COR-L47 (cell line): ENCODE measurements at places on chromosomes 3 and 15.

- DNase-seq = no peak
Measured at GRCh38 chr15:46815240-46815639, 902.1 kb upstream of the SEMA6D start.

DNA sequence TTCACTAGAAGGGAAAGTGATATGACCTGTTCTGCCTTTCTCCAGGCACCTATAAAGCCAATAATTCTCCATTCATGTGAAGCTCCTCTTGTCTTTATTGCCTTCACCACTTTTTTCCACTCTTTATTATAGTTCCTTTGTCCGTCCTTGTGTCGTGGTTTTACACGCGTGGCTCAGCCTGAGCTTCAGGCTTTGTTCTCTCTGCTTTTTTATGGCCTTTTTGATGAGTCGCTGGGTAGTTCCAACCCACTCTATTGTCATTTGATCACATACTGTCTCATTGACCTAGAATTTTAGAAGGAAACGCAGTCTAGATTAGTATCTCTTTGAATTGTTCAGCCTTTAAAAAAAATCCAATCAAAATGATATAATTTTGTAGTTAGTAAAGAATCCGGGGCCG is 403.2 kb downstream of the PTPRG start:
- DNase-seq = no peak

- no peak for DNase-seq
Measured at GRCh38 chr3:147447224-147447623, 38.1 kb downstream of the ZIC1 start.

- no peak for DNase-seq
Measured at GRCh38 chr3:184683900-184684560, 27.8 kb downstream of the MAGEF1 start.

DNA sequence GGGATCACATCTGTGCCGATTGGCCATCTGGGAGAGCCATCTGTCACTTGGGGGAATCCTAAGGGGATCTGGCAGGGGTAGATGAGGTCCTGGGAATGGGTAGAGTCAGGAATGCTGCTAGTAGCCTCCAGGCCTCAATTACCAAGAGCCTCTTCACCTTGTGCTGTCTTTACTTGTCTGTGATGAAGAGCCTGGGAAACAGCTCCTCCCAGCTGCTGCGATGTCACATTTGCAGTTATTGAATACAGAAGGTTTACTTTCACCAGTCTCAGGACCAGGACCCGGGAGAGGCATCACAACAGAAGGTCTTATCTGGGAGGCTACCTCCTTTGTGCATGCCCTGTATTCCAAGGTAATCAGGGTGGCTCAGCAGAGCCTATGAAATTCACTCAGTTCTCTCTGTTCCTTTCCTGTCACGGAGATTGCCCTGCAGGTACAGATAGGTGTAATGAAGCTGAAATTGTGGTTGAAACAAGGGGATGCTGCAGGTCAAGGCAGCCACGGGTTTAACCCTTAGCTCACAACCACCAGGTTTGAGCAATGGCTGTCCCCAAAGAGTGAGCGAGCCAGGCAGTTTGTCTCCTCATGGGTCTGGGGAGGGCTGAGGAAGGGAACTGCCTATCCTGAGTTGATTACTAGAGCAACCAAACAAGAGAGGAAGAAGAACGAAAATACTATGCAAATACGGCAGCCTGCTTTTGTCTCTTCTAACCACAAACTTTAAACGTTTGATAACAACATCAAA is 298.9 kb upstream of the RORA start:
- no peak for DNase-seq

DNA sequence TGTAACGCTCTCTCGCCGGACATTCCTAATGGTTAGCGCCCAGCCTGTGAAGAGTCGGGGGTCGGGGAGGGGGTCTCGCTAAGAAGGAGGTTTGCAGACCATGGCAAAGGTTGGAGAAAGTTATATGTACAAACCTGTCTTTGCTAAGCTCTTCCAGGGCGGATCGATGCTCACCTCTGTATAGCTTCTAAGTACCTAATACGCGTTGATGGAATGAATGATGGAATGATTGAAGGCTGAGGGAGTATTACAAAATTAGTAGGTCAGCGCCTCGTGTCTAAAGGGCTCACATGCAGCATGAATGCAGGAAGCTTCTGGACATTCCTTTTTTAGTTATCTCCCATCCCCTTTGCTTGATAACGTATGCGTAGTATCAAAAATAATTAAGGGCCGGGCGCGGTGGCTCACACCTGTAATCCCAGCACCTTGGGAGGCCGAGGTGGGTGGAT is 305 bp upstream of the KPNA1 start:
- DNase-seq = no peak

GRCh38 chr15:73781038-73781925 is 28.1 kb upstream of the INSYN1 start:
- DNase-seq = no peak

- no peak for DNase-seq
Measured at GRCh38 chr3:151290673-151291072, 12.3 kb upstream of the P2RY14 start.

- no peak for DNase-seq
Measured at GRCh38 chr15:74378848-74379247, 11.4 kb upstream of the CYP11A1 start.

- DNase-seq = no peak
Measured at GRCh38 chr15:73897441-73898261, 24.3 kb downstream of the TBC1D21 start.

DNA sequence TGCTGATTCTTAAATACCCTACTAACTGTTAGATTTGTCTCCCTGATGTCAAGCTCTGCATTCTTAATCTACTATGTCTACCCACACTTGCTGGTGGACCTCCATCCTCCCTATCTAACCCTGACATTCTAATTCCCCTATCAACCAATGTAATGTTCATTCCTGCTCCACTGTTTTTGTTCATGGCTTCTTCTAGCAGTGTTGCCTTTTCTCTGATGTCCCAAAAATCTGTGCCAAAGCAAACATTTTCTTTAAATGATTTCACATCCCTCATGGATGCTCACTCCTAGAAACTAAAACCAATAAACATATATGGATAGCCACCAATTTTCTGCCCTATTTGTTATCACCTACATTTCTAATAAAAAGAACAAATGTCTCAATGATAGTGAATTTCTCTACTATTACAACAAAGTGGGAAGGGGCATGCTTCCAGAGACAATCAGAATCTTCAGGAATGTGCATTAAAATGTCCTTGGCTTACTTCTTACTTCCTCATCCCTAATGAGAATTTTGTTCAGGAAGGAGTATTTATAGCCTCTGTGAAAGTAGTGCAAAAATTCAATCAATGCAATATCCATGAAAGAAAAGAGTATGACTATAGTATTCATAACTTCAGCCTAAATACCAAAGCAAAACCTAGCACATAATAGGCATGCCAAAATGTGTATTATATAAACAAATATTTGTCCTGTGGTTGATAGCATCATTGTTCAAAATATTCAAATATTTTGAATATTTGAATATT is 273.3 kb downstream of the ZNF385D start:
- DNase-seq = no peak

- DNase-seq = no peak
Measured at GRCh38 chr15:85494048-85494777, 113.8 kb downstream of the AKAP13 start.

- no peak for DNase-seq
Measured at GRCh38 chr3:15979900-15980299, 182.1 kb upstream of the ANKRD28 start.

- DNase-seq = peak; percentile 52
Measured at GRCh38 chr3:32571192-32571485, 481 bp upstream of the DYNC1LI1 start.

DNA sequence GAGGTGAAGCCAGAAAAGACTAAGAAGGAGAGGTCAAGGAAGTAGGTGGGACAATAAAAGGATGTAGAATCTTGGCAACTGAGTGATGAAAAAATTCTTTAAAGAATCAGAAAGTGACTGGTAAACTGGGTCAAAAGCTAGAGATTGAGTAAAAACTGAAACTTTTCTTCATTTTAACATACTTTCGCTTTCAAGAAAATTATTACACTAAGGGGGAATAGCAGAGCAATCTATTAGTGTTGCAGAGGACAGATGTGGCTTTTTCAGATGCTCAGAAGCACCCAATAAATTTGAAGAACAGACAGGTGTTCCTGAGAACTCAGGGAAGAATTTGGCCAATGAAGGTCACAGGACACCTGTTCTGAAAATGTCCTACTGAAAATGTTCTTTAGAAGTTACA is 805.4 kb upstream of the ALCAM start:
- no peak for DNase-seq

GRCh38 chr3:134655706-134656105 is 4.9 kb upstream of the KY start:
- no peak for DNase-seq

- peak; percentile 39 for DNase-seq
Measured at GRCh38 chr15:55526559-55527036, 18.6 kb upstream of the DNAAF4 start.

DNA sequence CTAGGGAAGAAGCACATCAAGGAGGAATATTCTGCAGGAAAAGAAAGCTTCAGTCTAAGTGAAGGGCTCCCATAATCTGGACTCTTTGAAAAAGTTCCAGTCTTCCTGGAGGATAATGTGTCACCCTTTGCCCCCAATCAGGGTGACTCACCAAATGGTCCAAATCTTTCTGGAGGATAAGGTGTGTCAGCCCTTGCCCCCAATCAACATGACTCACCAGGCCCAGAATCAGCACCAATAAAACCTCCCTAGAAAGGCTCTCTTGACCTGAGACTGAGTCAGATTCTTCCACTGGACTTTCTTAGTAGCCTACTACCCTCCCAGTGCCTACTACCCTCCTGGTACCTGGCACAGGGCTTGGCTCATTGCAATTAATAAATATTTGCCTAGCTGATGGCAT is 9.5 kb upstream of the ARL14 start:
- no peak for DNase-seq

GRCh38 chr15:35626571-35627318 is 80.8 kb upstream of the DPH6 start:
- DNase-seq = no peak

GRCh38 chr15:58994906-58995453 is 7.5 kb downstream of the RNF111 start:
- no peak for DNase-seq

- no peak for DNase-seq
Measured at GRCh38 chr3:14775563-14775962, 43.2 kb upstream of the FGD5 start.

GRCh38 chr3:83434880-83435587 is 1523.8 kb upstream of the CADM2 start:
- no peak for DNase-seq

- no peak for DNase-seq
Measured at GRCh38 chr3:52404391-52404790, 40.5 kb downstream of the SEMA3G start.

GRCh38 chr3:190173426-190173825 is 52.7 kb upstream of the P3H2 start:
- DNase-seq = no peak

DNA sequence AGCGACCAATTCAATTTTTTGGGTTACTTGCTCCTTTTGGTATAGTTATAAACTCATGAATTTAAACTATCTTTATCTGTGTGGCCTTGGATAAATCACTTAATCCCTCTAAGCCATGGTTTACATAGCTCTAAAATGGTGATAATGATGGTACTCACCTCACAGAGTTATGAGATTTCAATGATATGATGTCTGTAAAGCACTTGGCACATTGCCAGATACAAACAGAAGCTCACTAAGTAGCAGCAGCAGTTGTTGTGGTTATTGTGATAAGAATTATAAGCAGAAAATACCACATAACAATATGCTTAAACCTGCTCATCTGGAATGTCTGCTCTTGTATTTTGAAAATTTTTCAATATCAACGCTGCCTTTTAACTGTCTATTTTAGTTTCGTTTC is 185.1 kb upstream of the SNTN start:
- DNase-seq = no peak

DNA sequence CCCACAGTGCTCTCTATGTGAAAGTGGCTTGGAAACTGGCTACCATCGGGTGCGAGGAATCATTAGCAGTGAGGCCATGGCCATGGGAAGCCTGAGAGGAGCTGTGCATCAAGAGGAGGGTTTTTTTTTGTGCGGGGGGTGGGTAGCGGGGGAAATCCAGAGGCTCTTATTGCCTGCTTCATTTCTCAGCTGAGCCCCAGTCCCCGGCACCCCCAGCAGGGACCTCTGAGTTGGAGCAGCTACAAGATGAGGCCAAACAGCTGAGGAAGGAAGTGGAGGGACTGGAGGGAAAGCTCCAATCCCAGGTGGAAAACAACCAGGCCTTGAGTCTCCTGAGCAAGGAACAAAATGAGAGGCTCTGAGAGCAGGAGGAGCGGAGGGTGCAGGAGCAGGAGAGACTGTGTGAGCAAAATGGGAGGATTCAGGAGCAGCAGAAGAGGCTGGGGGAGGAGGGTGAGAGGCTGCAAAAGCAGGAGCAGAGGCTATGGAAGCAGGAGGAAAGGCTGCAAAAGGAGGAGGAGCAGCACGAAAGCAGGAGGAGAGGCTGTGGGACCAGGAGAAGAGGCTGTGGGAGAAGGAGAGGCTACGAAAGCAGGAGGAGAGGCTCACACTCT is 76.7 kb downstream of the ADAMTS7 start:
- no peak for DNase-seq

DNA sequence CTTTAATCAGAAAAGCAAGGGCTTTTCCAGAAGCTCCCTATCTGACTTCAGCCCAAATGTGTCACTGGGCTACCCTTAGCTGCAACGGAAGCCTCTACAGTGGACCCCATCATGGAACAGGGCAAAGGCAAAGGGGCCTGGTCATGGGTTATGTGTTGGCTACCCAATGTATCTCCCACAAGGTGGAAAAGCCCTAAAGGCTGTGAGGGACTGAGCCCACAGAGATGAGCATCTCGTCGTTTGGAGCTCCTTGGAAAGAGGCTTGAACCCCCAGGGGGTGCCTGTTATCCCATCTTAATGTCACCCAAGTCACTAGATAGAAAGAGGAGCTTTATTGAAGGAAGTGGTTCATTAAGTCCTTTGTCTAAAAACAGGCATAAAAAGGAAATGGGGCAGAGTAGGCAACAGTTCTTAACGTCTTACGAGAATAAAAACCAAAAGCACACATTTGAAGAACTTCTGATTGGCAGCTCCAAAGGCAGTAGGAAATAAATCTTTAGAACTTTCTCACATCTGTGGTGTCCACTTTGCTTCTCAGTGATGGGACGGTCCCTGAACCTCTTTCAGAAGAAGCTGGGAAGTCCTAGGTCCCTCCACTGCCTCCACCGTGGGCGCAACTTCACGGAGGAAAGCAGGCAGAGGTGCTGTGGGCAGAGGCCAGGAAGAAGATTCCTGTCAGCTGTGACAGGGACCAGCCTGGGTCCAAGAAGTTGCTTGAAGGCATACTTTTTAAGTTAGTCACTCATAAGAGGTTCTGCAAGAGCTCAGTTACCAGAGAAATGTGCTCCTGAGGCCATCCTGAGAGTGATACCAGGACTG is 93.7 kb downstream of the MYLK start:
- no peak for DNase-seq

GRCh38 chr3:132721479-132722164 is 587 bp downstream of the NPHP3 start:
- no peak for DNase-seq

DNA sequence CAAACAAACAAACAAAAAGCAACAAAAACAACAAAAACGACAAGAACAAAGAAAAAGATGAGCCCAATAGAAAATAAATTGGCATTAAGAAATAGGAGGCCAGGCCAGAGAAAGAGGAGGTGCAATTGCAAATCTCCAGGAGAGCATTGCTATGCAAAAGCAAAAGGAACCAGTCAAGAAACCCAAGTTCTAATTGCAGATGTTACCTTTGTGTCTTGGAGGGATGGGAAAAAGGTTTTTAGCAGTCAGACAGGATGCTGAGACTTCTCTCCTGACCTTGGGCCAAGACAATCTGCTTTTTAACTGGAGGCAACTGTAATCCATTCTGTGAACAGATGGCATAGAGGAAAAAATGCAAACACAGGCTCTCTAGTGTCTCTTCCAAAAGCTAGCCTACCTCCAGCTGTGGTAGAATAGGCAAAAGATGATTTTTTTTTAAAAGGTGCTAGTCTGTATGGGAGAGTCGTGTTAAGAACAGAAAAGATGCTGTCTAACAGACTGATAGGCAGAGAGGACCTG is 56.4 kb downstream of the LSAMP start:
- DNase-seq = no peak
